Right atrium auricular region (tissue), 2 donors: ENCODE measurements at places on chromosomes 7 and 10. TPM values are rescaled to one million over a fixed set of nuclear protein-coding genes. Genes with fewer than 3 reads are reported as not detected.

The SLC13A1 gene
- not detected for total RNA-seq

GRCh38 chr10:93875032-93875358 lies 18.8 kb upstream of the SLC35G1 start:
- no peak for DNase-seq

- no peak for DNase-seq
Observed at GRCh38 chr10:97466755-97467154, 20.8 kb downstream of the ZDHHC16 start.

The RHOBTB1 gene
- total RNA-seq: 13.2 TPM
